ENCODE measurements at places on chromosomes 2 and 18.

GRCh38 chr2:136025057-136025973 is 39.9 kb upstream of the DARS1 start:
- no peak for DNase-seq

DNA sequence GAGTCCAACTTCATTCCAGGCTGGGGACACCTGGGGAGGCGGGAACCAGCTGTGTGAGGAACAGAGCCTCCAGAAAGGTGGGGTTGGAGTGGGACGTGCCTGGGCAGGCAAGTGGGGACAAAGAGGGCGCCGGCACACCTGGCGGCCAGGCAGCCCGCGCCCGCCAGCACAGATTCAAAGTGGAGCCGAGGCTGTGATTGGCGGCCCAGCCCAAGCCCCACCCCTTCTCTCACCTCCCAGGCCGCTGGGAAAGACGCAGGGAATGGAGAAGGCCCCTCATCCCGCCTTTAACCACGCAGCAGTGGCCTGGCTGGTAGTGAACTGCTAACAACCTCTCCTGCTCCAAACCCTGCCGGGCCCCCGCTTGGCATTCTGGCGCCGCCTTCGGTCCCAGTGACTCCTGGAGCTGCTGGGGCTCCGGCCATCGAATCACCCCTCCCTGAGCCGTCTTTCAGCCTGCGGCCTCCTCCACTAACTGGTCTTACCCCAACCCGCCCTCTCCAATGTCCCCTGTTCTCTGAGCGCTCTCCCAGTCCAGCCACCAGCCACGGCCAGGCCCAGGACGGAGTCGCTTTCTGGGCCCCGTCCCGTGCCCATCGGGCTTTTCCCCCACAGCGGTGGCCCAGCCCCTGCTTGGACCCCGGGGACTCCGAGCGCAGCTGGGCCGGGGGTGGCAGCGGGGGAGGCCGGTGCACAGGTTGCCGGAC is 27.9 kb upstream of the PTMA start:
- no peak for DNase-seq

- no peak for DNase-seq
Observed at GRCh38 chr2:162149466-162149865, 2.6 kb downstream of the GCG start.

GRCh38 chr2:1731963-1732768 is 12.1 kb downstream of the PXDN start:
- peak; percentile 73 for DNase-seq

GRCh38 chr2:201915446-201915845 is 109.1 kb downstream of the CDK15 start:
- DNase-seq: no peak

GRCh38 chr2:7206111-7206810 is 289.0 kb downstream of the RNF144A start:
- DNase-seq: no peak

GRCh38 chr2:187466129-187466792 is 18.2 kb upstream of the CALCRL start:
- no peak for DNase-seq

DNA sequence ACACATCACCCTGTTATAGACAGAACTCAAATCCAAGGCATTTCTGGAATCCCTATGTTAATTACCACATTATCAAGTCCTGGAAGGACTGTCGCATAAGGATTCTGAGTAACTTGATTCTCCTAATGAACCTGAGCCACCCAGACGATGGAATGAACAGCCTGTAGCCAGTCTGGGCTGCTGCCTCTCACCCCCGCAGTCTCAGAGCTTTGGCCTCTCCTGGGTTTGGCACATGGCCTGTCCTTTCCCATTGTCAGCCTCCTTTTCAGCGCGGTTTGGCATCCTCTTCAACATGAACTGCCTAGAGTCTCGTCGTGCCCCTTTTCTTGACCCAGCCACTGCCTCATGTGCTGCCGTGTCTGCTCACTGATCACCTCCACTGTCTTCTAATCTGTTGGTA is 147.6 kb downstream of the SLC8A1 start:
- no peak for DNase-seq

DNA sequence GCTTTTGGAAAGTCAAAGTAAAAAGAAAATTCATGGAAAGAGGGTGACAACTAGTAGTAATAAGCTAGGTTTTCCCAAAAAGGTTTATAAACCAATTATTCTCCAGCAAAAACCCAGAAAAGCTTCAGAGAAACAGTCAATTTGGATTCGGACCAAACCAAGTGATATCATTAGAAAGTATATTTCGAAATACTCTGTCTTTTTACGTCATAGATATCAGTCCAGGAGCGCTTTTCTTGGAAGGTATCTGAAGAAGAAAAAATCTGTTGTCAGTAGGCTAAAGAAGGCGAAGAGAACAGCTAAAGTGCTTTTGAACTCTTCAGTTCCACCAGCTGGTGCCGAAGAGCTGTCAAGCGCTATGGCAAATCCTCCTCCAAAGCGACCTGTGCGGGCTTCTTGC is 36.6 kb downstream of the ZDBF2 start:
- no peak for DNase-seq

DNA sequence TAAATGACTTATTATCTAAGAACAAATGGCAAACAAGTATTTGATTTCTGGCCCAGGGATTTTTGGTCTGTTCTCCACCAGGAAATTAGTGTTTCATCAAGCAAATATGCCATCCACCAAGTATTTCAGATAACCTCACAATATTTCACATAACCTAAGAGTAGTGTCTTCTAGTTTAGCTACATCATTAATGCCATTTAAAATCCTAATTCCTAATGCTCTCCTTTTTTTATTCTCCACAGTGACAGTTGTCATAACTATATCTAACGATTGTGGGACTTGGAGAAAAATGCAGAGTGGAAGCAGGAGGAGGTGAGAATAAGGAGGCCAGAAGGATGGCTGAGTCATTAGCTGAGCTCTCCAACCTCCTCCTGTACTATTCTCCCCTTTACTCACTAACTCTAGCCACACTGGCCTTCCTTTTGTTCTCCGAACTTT is 58.5 kb upstream of the CTLA4 start:
- DNase-seq: no peak

GRCh38 chr2:238464389-238464788 is 37.7 kb downstream of the ASB1 start:
- DNase-seq: no peak

- DNase-seq: no peak
Observed at GRCh38 chr18:76667603-76668002, 154.8 kb upstream of the ZNF236 start.

DNA sequence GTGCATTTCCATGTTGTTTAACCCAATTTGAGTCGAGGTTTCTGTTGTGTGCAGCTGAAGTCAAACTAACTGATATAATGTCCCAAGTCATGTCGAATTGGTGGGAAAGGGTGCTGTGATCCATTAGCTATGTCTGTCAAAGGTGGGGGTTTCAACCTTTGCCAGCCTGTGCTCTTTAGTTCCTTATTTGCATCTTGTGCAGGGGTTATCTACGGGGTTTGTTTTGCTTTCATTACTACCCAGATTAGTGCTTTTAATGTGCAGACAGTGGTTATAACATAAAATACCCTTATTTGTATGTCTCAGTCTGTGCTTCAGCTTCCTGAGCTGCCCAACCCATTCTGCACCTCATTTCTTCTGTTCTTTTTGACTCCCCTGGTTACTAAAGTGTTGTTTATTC is 271.9 kb upstream of the CXCR4 start:
- no peak for DNase-seq

GRCh38 chr2:85605406-85606115 is 3.1 kb upstream of the TMEM150A start:
- DNase-seq: peak; percentile 84

- DNase-seq: no peak
Observed at GRCh38 chr2:43082111-43082894, 144.1 kb downstream of the ZFP36L2 start.

GRCh38 chr2:190318931-190319554 is 583 bp downstream of the HIBCH start:
- DNase-seq: no peak

DNA sequence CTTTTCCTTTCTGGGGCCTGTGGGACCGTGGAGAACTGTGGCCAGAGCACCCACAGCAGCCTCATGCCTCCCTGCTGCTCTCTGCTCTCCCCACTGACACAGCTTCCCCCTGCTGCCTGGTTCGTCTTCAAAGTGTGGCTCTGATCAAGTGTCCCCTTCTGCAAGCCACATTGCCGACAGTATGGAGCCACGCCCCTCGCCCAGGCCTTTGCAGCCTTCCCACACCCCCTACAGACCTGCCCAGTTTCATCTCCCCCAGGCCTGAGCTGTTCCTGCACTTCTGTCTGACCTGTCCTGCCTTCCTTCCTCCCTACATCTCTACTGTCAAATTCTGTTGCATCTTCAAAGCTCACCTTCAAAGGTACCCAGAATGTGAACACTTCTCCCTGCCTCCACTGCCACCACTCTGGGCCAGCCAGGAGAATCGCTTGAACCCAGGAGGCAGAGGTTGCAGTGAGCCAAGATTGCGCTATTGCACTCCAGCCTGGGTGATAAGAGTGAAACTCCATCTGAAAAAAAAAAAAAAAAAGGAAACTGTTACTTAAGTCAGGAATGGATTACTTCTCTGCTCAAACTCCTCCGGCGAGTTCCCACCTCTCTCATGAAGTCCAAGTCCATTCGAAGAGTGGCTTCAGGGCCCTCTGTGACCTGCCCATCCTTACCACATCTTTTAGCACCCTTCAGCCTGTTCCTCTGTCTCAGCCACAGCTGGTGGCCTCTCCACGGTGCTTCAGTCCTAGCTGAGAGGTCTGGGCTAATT is 29.0 kb upstream of the CATIP start:
- no peak for DNase-seq
